ENCODE measurements at places on chromosomes 5 and 9. TPM values are rescaled to one million over a fixed set of nuclear protein-coding genes. Genes with fewer than 3 reads are reported as not detected.
A peak's percentile ranks its signal among the peaks of the same experiment; 100 is the strongest.

- DNase-seq: no peak
Measured at GRCh38 chr5:164501344-164501743, 995.9 kb downstream of the MAT2B start.

GRCh38 chr5:43150748-43151147 is 30.0 kb downstream of the ZNF131 start:
- no peak for DNase-seq

- no peak for DNase-seq
Measured at GRCh38 chr9:71072587-71072986, 48.8 kb downstream of the TRPM3 start.

The SH3PXD2B gene
- total RNA-seq: 24.0 TPM

GRCh38 chr5:3324421-3325101 is 271.1 kb upstream of the IRX1 start:
- DNase-seq: peak; percentile 43

The ELAVL2 gene
- total RNA-seq: 1.8 TPM

The SMIM27 gene
- total RNA-seq: 3.4 TPM

DNA sequence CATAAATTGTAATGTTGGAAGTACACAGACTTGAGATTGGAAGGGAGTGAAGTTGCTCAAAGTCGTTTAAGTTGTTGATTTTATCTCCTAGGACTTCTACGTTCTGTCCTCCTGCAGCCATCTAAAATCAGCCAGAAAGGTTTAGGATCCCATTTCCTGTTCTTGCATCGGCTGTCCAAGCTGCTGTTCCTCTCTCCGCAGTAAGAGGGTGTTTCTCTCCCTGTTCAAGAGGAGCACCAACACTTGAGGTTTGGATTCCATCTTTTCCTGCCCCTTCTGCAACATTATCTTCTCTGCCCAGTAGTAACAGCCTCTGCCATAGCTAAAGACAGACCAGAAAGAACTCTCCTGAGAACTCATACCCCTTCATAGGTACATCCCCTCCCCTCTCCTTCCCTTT is 373.4 kb downstream of the GADD45G start:
- DNase-seq: no peak

DNA sequence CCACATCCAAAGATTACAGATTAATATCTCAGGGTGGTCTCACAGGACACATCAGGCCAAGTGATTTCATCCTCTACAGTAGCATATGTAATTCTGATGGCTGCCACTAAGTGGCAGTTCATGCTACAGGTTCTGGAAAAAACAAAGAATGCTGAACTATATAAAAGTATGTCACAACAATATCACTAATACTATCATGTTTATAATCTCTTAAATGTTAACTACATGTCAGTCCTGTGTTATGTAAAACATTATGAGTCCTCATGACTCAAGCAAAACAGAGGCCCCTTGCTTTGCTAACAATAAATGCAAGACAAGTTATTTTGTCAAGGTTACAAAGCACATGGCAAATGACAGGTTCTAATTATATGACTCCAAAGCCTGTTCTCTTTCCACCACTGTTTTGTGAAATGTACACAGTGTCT is 233.2 kb downstream of the FBXL17 start:
- DNase-seq: peak; percentile 22

DNA sequence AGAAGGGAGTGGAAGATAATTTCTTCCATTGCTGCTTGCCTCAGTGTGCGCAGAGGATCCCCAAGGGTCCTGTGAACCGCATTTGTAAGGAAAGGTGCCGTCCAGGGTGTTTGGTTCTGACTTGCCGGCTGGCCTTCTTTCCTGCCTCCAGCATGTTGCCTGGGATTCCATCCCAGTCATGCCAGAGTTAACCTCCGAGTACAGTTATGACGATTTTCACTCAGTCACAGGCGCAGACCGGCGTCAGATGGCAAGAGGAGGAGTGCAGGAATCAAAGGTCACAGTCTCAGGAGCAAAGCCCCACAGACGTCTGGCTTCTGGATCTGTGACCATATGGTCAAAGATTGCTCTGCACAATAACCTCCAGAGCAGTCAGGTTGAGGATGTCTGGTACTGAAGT is 5.9 kb upstream of the GADD45G start:
- DNase-seq: no peak

The CREBRF gene
- total RNA-seq: 31.0 TPM

DNA sequence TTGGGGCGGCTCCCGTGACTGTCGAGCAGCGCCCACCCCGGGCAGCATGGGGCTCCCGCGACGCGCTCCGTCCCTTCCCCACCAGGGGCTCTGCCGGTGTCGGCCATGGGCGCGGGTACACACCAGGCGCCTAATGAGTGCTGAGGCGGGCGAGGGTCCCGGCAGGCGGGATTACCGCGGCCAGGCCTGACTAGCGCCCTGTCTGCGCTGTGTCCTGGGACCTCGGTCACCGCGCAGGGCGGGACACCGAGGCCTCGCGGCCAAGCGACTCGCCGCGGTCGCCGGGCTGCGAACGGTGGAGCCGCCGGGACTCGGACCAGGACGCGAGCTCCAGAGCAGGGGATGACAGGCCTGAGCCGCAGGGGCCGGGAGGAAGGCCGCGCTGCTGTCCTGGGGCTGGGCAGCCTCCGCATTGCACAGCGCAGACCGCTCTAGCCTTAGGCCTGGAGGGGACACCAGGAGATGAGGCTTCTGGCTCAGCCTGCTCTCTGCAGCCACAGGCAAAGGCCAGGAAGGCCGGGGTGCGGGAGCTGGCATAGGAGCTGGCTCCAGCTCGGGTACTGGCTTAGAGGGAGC is 14.1 kb downstream of the LCN10 start:
- DNase-seq: no peak

The TESK1 gene
- 15.8 TPM for total RNA-seq

The ADAM19 gene
- 16.5 TPM for total RNA-seq

The LHX2 gene
- 4.2 TPM for total RNA-seq

The MEGF10 gene
- 59.6 TPM for total RNA-seq

Measured in tongue (tissue), 3 donors.